ENCODE measurements at places on chromosomes 2 and 18. TPM values are rescaled to one million over a fixed set of nuclear protein-coding genes. Genes with fewer than 3 reads are reported as not detected.
A peak's percentile ranks its signal among the peaks of the same experiment; 100 is the strongest.

- no peaks in the 10 kb centered on the region for H3K27me3 ChIP-seq
- no peaks in the 10 kb centered on the region for H3K4me1 ChIP-seq
- H3K27ac ChIP-seq: no peak overlapping the region
- no peaks in the 10 kb centered on the region for H3K36me3 ChIP-seq
- no peak for DNase-seq
These were observed 2186.8 kb upstream of the CELF4 start for GRCh38 chr18:39752351-39752750.

GRCh38 chr2:69780921-69781320 is 39.0 kb downstream of the ANXA4 start:
- peaks cover 21% of the 10 kb centered on the region for H3K4me1 ChIP-seq
- no peak overlapping the region for H3K27ac ChIP-seq
- H3K27me3 ChIP-seq: no peaks in the 10 kb centered on the region

DNA sequence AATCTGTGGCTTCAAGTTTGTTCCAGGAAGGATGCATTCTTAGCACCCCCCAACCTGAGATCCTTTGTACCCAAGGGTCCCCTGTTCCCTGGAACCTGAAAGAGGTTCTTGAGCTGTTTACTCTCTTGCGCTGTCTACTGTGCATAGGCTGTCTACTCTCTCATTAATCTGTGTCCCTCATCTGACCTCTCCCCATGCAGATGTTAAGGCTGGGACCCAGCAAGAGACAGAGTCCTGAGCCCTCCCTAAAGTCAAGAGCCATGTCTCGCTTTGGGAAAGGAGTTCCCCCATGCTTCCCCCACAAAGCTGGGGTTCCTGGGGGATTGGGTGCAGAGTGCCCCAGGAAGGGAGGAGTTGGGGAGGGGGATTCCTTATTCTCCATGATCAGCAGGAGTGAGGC is 312.9 kb downstream of the CYP26B1 start:
- DNase-seq: no peak
- no peaks in the 10 kb centered on the region for H3K36me3 ChIP-seq
- no peaks in the 10 kb centered on the region for H3K4me1 ChIP-seq
- no peaks in the 10 kb centered on the region for H3K27me3 ChIP-seq
- H3K27ac ChIP-seq: no peak overlapping the region

GRCh38 chr18:78981989-78982620 is 2.5 kb downstream of the SALL3 start:
- no peak overlapping the region for H3K27ac ChIP-seq
- DNase-seq: no peak
- peaks cover 65% of the 10 kb centered on the region for H3K27me3 ChIP-seq
- peak overlapping the region; percentile 24 for H3K4me3 ChIP-seq
- H3K36me3 ChIP-seq: peaks cover 9% of the 10 kb centered on the region
- H3K4me1 ChIP-seq: peaks cover 15% of the 10 kb centered on the region

DNA sequence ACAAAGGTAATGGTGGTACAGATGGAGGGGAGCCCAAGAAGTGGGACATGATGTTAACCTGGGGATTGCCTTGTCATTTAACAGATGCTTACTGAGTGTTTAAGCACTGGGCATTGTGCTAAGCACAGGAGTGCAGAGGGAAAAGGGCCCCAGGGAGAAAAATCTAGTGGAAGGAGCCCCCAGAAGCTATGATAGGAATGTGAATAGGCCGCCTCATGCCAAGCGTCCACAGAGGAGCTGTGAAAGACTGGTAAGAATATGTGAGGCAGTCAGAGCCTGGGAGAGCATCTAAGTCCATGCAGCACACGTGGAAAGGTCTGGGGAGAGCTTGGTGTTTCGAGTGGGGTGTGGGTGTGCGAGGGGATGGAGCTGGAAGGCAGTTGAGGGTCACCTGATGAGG is 5.5 kb downstream of the ZNF532 start:
- H3K36me3 ChIP-seq: no peaks in the 10 kb centered on the region
- no peak for DNase-seq
- H3K27me3 ChIP-seq: peaks cover 32% of the 10 kb centered on the region
- no peak overlapping the region for H3K27ac ChIP-seq
- no peaks in the 10 kb centered on the region for H3K4me1 ChIP-seq

- H3K36me3 ChIP-seq: no peaks in the 10 kb centered on the region
- H3K4me3 ChIP-seq: no peak overlapping the region
- no peaks in the 10 kb centered on the region for H3K4me1 ChIP-seq
- H3K27ac ChIP-seq: no peak overlapping the region
- DNase-seq: no peak
These were observed 7.8 kb downstream of the RBM44 start for GRCh38 chr2:237806334-237806733.

GRCh38 chr2:239103125-239104098 is 255.5 kb downstream of the TWIST2 start:
- no peaks in the 10 kb centered on the region for H3K4me1 ChIP-seq
- H3K27ac ChIP-seq: no peak overlapping the region
- H3K27me3 ChIP-seq: no peaks in the 10 kb centered on the region
- H3K4me3 ChIP-seq: no peak overlapping the region
- H3K36me3 ChIP-seq: peaks cover 9% of the 10 kb centered on the region

- peaks cover 25% of the 10 kb centered on the region for H3K4me1 ChIP-seq
- peaks cover 45% of the 10 kb centered on the region for H3K27me3 ChIP-seq
- H3K27ac ChIP-seq: peak overlapping the region; percentile 85
- no peak for DNase-seq
- peak overlapping the region; percentile 86 for H3K4me3 ChIP-seq
These were observed 19.9 kb upstream of the CXXC1 start for GRCh38 chr18:50307400-50307737.

- H3K4me3 ChIP-seq: no peak overlapping the region
- no peaks in the 10 kb centered on the region for H3K27me3 ChIP-seq
- H3K36me3 ChIP-seq: no peaks in the 10 kb centered on the region
These were observed 346.7 kb downstream of the RND3 start for GRCh38 chr2:150140777-150141176.

GRCh38 chr2:175049661-175050060 is 44.5 kb upstream of the CHN1 start:
- H3K36me3 ChIP-seq: no peaks in the 10 kb centered on the region
- H3K27ac ChIP-seq: no peak overlapping the region
- H3K4me3 ChIP-seq: no peak overlapping the region
- H3K4me1 ChIP-seq: no peaks in the 10 kb centered on the region
- no peaks in the 10 kb centered on the region for H3K27me3 ChIP-seq
- no peak for DNase-seq

DNA sequence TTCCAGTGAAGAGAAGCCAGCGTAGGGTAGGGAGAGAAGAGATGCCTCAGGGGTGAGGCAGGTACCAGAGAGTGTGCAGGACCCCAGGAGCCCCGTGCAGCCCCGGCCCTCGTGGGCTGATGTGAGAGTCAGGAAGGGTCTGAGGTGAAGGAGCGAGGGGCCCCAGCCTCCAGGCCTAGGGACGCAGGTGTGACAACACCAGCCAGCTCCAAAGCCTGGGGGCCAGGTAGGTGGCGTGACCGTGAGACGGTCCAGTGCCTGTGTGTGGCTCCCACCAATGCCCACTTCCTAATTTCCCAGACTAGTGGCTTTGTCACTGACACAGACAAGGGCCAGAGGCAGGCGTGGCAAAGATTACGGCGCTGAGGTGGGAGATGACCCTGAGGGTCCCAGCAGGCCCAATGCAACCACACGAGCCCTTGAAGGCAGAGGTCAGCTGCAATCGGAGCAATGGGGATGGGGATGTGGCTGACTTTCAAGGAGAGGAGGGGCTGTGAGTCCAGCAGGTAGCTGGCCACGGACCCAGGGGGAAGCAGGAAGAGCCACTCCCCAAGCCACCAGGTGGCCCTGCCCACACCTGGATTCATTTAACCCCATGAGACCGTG is 86.0 kb upstream of the SNTG2 start:
- no peaks in the 10 kb centered on the region for H3K27me3 ChIP-seq
- no peaks in the 10 kb centered on the region for H3K36me3 ChIP-seq
- no peak for DNase-seq
- no peaks in the 10 kb centered on the region for H3K4me1 ChIP-seq

DNA sequence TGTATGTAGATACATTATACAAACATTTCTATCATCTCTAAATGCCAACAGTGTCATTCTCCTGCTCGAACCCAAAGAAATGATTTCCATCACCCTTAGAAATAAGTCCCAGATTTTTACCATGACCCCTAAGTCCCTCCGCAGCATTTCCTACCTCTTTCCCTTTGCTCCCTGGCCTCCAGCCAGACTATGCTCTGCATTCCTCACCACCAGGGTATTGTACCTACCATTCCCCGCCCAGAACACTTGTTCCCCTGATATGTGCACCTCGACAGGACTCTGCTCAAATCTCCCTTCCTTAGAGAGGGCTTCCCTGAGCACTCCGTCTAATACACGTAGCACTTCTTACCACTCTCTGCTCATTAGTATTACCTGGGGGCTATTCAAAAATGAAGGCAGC is 630.2 kb downstream of the ARHGAP15 start:
- no peaks in the 10 kb centered on the region for H3K27me3 ChIP-seq
- no peak overlapping the region for H3K4me3 ChIP-seq
- H3K36me3 ChIP-seq: peaks cover 9% of the 10 kb centered on the region

GRCh38 chr2:206442833-206443734 is at the start of gene ADAM23:
ADAM23 (plus strand) TSS chr2:206443532; CDS start chr2:206443867, 335 bp downstream.
- no peak within 1 kb of the TSS for H3K27ac ChIP-seq
- H3K36me3 ChIP-seq: no peaks in the 10 kb centered on the region
- peak; percentile 56 for DNase-seq
- H3K4me3 ChIP-seq: peak within 1 kb of the TSS; percentile 74

- no peak for DNase-seq
- H3K4me1 ChIP-seq: peaks cover 23% of the 10 kb centered on the region
- peaks cover 4% of the 10 kb centered on the region for H3K36me3 ChIP-seq
- H3K27ac ChIP-seq: no peak overlapping the region
- H3K27me3 ChIP-seq: no peaks in the 10 kb centered on the region
- H3K4me3 ChIP-seq: peak overlapping the region; percentile 99
These were observed 1.0 kb upstream of the FAHD2A start for GRCh38 chr2:95401480-95401879.

- H3K36me3 ChIP-seq: no peaks in the 10 kb centered on the region
- no peaks in the 10 kb centered on the region for H3K27me3 ChIP-seq
- no peak for DNase-seq
- H3K27ac ChIP-seq: no peak overlapping the region
- no peaks in the 10 kb centered on the region for H3K4me1 ChIP-seq
These were observed 63.2 kb downstream of the SCG2 start for GRCh38 chr2:223538920-223539440.

DNA sequence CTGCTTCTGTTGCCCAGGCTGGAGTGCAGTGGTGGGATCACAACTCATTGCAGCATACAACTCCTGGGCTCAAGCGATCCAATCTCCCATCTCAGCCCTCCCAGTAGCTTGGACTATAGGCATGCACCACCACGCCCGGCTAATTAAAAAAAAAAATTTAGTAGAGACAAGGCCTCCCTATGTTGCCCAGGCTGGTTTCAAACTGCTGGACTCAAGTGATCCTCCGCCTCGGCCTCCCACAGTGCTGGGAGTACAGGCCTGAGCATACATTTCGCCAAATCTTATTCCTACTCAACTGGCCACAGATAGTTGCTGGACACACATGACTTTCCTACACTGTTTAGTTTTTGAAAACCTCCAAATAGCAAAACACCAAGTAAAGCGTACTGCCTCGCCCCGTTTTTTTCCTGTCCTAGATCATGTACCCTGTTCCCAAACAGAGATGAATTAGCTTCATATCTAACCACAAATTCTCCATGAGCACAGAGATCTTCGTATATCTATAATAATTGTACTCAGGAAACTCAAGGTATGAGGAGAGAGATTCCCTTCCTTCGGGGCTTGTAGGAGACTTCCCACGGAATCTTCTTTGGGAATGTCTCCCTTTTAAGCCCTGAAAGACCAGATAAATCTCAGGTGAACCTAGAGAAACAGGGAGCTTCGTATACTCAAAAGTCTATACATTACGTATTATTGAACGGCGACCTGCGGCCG is 598 bp upstream of the C2orf69 start:
- peak overlapping the region; percentile 90 for H3K27ac ChIP-seq
- peaks cover 19% of the 10 kb centered on the region for H3K36me3 ChIP-seq
- peak overlapping the region; percentile 96 for H3K4me3 ChIP-seq
- H3K4me1 ChIP-seq: peaks cover 31% of the 10 kb centered on the region
- peaks cover 4% of the 10 kb centered on the region for H3K27me3 ChIP-seq

- no peak for DNase-seq
- H3K4me1 ChIP-seq: no peaks in the 10 kb centered on the region
- H3K36me3 ChIP-seq: no peaks in the 10 kb centered on the region
- H3K27me3 ChIP-seq: no peaks in the 10 kb centered on the region
- no peak overlapping the region for H3K27ac ChIP-seq
These were observed 300.1 kb downstream of the NOL4 start for GRCh38 chr18:33924576-33924975.

- H3K36me3 ChIP-seq: peaks cover 2% of the 10 kb centered on the region
- H3K27me3 ChIP-seq: no peaks in the 10 kb centered on the region
- H3K27ac ChIP-seq: peak overlapping the region; percentile 48
- peaks cover 32% of the 10 kb centered on the region for H3K4me1 ChIP-seq
These were observed 1.1 kb downstream of the ITGAV start for GRCh38 chr2:186590759-186591505.

GRCh38 chr18:55258088-55258487 is 298.8 kb upstream of the CCDC68 start:
- peaks cover 5% of the 10 kb centered on the region for H3K27me3 ChIP-seq
- H3K36me3 ChIP-seq: no peaks in the 10 kb centered on the region
- DNase-seq: no peak
- no peak overlapping the region for H3K27ac ChIP-seq
- no peak overlapping the region for H3K4me3 ChIP-seq

- DNase-seq: no peak
- no peak overlapping the region for H3K4me3 ChIP-seq
- no peaks in the 10 kb centered on the region for H3K27me3 ChIP-seq
- H3K36me3 ChIP-seq: no peaks in the 10 kb centered on the region
- no peak overlapping the region for H3K27ac ChIP-seq
These were observed 405.1 kb upstream of the POU3F3 start for GRCh38 chr2:104448661-104449440.

DNA sequence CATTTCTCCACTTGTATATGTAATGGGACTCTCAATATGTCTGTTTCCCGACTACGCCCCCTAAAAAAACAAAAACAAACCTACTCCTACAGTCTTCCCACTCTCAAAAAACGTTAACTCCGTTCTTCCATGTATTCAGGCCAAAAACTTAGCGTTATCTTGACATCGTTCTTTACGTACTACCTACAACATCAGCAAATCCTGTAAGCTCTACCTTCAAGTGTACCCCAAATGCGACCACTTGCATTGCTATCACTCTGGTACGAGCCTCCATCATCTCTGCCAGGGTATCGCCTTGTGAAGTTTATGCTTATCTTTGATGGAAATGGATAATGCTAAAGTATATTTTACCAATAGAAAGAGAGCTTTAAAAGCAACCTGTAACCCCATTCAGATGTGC is 479 bp downstream of the GPATCH11 start:
- peaks cover 38% of the 10 kb centered on the region for H3K36me3 ChIP-seq
- DNase-seq: no peak
- H3K4me1 ChIP-seq: peaks cover 33% of the 10 kb centered on the region
- no peak overlapping the region for H3K4me3 ChIP-seq

GRCh38 chr2:233289648-233290047 is 18.0 kb upstream of the SAG start:
- no peak overlapping the region for H3K4me3 ChIP-seq
- DNase-seq: no peak
- peaks cover 88% of the 10 kb centered on the region for H3K36me3 ChIP-seq
- H3K27ac ChIP-seq: no peak overlapping the region
- H3K4me1 ChIP-seq: peaks cover 2% of the 10 kb centered on the region

CNRIP1 gene
- total RNA-seq: not detected

ZNF521 gene
- total RNA-seq: not detected

ZBTB14 gene
- 27.3 TPM for total RNA-seq

BUB1 gene
- total RNA-seq: 120 TPM

PNPT1 gene
- total RNA-seq: 39.7 TPM

AMER3 gene
- total RNA-seq: not detected

KIF3C gene
- total RNA-seq: 10.3 TPM

MATN3 gene
- total RNA-seq: not detected

UGT1A8 gene
- total RNA-seq: not detected

DSC2 gene
- not detected for total RNA-seq

SULT1C3 gene
- total RNA-seq: not detected

CHRNG gene
- not detected for total RNA-seq

All from activated CD4-positive, alpha-beta memory T cell treated with anti-CD3 and anti-CD28 coated beads, Interleukin-2, amount 10 ng/mL, durations not matched to agents 7 days and 5 days (primary cell).